ENCODE measurements at places on chromosomes 7 and 10. TPM values are rescaled to one million over a fixed set of nuclear protein-coding genes. Genes with fewer than 3 reads are reported as not detected.

- DNase-seq = no peak
Observed at GRCh38 chr7:107882766-107883165, 8.2 kb upstream of the DLD start.

- no peak for DNase-seq
Observed at GRCh38 chr7:1703441-1703840, 33.4 kb downstream of the ELFN1 start.

Gene CCDC7
- 4.3 TPM for total RNA-seq

GRCh38 chr7:28630350-28630749 is 218.0 kb downstream of the CREB5 start:
- no peak for DNase-seq

GRCh38 chr7:106415433-106415832 is 130.7 kb upstream of the NAMPT start:
- peak; percentile 9 for DNase-seq

DNA sequence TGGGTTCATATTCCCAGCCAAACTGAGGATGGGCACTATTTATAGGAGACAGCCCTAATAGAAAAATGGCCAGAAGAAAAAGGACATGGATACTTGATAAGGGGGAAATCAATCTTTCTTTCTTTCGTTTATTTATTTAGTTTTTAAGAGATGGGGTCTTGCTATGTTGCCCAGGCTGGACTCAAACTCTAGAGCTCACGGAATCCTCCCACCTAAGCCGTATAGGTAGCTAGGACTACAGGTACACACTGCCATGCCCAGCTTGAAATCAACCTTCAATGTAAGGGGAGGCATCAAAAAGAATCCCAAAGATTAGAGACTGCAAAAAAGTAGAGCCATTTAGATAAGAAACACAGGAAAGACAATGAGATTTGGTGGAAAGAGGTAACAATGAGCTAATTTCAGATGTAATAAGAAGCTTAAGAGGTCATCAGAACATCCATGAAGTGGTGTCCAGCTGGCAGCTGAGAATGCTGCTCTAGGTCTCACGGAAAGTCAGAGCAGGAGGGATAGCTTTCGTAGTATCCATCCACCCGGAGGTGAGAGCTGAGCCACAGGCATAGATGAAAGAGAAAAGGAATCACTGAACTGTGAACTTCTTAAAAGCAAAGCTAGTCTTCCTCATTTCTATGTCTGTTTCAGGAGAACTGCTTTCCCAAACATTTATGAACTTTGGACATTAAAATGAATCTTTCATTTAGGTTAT is 10.5 kb upstream of the ABLIM1 start:
- no peak for DNase-seq

- DNase-seq = no peak
Observed at GRCh38 chr7:146331369-146331768, 214.8 kb downstream of the CNTNAP2 start.

- DNase-seq = no peak
Observed at GRCh38 chr10:95506056-95506737, 55.0 kb downstream of the SORBS1 start.

- no peak for DNase-seq
Observed at GRCh38 chr10:78740976-78741915, 327.5 kb upstream of the ZMIZ1 start.

DNA sequence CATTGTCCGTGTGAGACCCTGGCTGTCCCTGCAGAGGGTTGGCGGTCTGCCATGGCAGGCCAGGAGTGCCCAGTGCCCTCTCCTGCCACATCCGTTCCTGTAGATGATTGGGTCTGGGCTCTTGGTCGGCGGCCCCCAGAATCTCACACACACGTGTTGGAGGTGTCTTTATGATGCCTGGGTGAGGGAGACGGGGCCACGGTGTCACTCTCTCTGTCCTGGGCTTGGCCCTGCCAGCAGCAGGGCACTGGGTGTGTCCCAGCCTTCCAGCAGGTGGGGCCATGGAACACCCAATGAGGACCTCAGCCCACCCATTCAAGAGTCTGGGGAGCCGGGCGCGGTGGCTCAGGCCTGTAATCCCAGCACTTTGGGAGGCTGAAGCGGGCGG is 30.2 kb downstream of the UNC5B start:
- DNase-seq = no peak

Gene PPA1
- total RNA-seq = 171 TPM

DNA sequence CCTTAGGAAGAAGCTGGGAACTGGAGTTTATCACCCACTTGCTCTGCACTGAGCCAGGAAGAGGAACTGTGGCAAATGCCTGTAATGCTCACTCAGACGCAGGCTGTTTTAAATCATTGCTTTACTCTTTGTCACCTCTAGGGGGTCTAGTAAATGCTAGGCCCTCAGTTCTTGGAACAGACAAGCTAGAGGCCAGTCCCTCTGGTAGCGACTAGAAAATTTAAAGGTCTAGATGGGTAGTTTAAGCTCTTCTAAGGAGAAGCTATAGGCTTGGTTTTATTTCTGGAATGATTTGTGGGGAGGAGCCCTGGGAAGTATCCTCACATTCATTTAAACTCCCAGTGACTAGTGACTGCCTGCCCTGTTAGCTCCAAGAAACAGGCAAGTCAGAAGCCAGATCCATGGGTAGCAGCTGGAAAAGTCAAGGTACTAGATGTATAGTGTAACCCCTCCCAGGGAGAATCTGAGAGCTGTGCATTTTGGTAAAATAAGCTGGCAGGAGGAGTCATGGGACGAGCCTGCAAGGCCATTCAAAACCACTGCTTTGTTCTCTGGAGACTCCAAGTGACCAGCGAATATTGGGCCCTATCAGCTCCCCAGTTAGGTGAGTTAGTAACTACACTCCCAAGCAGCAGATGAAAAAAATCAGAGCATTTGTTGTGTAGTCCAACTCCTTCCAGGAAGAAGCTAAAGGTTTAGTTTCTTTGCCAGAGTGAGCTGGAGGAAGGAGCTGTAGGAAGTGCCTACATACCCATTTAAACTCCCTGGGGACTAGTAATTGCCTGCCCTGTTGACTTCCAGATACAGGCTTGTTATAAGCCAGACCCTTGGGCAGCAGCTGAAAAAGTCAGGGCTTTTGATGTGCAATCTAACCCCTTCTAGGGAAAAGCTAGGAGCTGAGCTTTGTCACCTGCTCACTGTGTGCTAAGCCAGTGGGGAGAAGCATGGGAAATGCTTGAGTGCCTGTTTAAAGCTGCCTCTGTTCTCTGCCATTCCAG is 68.9 kb downstream of the DYNC1I1 start:
- peak; percentile 13 for DNase-seq

DNA sequence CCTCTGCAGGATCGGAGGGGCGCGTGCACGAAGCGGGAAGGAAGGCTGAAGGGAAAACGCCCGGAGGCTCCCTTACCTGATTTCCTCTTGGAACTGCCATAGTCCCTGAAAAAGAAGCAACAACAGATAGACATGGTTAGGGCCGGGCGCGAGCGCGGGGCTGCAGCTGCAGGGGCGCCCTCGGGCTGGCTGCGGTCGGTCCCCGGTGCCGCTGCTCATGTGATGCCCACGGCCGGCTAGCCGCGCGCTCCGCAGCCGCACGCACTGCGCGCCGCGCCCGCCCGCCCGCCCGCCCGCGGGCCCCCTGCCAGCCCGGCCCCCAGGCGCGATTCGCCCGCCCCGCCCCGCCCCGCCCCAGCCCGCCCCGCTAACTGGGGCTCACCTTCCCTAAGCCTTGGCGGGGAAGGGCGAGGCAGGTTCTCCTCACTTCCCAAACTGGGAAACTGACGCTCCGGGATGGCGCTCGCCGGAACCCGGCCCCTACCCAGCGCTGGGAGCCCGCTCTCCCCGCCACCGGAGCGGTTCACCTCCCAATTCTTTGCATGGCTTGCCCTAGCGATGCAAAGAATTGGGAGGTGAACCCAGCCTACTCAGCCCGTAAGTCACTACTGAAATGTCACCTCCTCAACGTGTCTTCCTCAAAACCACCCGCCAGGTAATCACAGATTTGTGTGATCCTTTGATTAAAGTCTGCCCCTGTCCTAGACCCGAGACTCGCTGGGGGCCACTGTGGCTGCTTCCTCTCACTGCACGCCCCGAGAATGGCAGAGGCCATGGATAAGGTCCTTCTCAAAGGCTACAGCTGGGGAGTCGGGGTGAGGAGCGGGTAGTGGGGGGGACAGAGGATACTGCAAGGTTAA is 162.2 kb downstream of the SH3PXD2A start:
- DNase-seq = no peak

DNA sequence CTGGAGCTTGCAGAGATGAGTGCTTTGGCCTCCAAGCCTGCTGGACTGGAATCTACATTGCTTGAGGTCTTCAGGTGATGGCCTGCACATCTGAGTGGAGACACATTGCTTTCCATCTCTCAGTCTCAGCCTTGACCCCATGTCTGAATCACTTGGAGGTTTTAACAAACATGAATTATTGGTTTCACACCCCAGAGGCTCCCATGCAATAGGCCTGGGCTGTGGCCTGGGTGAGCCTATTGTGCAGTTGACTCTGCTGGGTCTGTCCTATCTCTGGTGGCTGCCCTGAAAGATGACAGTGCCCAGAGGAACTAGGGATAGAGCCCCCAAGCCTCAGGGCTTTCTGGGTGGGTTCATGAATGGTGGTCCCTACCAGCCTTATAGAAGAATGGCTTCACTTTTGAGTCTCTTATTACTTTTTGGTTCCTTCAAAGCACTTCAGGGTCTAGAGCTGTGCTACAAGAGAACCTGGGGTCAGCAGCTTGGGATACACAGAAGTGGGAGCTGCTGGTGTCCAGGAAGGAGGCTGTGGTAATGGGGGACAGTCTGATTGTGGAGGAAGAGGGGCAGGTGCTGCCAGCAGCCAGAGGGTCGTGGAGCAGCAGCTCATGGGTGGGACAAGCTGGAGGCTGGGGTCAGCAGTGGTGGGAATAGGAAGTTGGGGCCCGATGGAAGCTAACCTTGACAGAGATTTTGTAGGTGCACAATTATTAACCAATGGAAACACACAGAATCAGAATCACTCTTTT is 5.5 kb downstream of the RAMP3 start:
- DNase-seq = no peak

Gene PIP
- not detected for total RNA-seq

- DNase-seq = no peak
Observed at GRCh38 chr7:122248472-122248871, 56.1 kb downstream of the FEZF1 start.

- DNase-seq = no peak
Observed at GRCh38 chr10:71234970-71235685, 22.8 kb downstream of the UNC5B start.

DNA sequence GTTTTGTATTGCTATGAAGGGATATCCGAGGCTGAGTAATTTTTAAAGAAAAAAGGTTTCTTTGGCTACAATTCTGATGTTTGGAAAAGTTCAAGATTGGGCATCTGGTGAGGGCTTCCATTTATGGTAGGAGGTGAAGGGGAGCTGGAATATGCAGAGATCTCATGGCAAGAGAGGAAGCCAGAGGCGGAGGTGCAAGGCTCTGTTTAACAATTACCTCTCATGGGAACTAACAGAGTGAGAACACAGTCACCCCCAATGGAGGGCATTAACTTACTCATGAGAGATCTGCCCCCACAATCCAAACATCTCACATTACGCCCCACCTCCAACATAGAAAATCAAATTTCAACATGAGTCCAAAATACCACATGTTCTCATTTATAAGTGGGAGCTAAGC is 62.0 kb downstream of the AKR1D1 start:
- no peak for DNase-seq

Gene EEF1AKMT2
- 20.9 TPM for total RNA-seq

Gene SNX10
- 9.4 TPM for total RNA-seq

DNA sequence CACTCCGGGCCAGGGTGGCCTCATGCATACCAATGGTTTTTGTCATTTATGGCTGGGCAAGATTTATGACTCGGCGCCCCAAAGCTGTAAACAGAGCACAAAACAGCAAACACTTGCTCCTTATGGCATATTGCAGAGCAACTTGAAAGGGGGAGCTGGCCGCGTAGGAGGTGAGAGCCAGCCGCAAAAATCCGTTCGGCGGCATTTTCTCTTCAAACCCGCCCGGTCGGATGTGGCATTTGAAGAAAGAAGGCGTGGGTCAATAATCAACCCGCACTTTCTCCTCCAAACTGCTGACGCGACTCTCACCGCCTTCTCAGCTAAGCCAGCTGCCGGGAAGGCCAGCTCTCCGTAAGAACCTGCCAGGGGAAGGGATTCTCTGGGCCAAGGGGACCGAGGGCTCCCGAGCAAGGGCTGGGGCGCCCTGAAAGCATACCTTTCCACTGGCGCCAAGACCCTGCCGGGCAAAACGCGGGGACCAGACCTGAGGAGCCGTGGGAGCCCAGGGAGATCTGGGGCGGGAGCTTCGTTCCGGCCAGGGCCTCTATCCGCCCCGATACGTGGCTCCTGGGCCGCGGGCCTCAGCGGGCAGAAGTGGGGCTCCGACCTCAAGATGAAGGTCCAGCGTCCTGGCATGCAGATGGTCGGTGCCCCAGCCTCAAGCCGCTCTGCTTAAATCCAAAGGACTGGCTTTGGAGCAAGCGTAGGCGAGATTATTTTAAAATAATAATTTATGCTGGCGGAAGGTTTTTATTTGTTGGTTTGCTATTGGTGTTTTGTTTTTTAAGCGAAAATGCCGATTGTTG is 12.9 kb upstream of the HOXA2 start:
- no peak for DNase-seq

Gene PRPS1L1
- total RNA-seq = 0.14 TPM

Gene HTR5A
- total RNA-seq = not detected

Gene SPDYE1
- not detected for total RNA-seq

Gene PAX4
- not detected for total RNA-seq

Gene BMPR1A
- total RNA-seq = 0.23 TPM

Gene CALHM3
- total RNA-seq = not detected

GRCh38 chr7:76294344-76295024 is 8.0 kb upstream of the HSPB1 start:
- DNase-seq = peak; percentile 95

DNA sequence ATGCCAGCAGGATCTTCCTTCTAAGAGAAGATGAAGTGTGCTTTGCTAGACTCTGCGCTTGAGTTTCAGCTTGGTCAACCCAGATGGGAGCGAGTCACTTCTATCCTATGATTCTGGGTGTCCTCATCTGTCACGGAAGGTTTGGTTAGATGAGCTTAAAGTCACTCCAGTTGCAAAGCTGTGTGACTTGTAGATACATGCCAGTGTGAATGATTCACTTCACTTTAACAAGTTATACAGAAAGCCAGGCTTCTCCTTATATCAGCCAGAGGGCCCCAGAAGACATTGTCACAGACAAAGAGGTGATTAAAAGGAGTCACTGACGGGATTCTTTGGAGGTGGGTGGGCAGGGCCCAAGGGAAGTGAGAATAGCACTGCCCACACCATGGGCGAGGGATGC is 122.6 kb upstream of the PFKP start:
- no peak for DNase-seq

Gene PNLIPRP2
- total RNA-seq = not detected

DNA sequence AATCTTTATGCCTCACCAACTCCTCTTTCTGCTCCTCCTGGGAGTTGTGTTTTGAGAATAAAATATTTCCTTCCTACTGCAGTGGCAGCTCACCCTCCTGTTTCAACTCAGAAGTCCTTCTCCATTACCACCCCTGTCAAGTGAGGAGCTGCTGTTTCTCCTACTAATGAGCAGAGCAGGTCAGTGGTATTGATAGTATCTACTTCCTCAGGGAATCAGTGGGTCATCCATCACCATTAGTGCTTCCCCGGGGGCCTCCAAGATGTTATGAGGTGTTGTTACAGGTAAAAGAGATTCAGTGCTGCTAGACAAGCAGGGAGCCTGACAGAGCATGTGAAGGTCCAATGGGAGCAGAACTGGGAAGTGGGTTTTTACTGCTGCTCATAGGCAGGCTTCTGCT is 795.2 kb downstream of the REEP3 start:
- no peak for DNase-seq

Gene ZNF425
- total RNA-seq = 3.5 TPM
